ENCODE measurements at places on chromosomes 7 and 10.

DNA sequence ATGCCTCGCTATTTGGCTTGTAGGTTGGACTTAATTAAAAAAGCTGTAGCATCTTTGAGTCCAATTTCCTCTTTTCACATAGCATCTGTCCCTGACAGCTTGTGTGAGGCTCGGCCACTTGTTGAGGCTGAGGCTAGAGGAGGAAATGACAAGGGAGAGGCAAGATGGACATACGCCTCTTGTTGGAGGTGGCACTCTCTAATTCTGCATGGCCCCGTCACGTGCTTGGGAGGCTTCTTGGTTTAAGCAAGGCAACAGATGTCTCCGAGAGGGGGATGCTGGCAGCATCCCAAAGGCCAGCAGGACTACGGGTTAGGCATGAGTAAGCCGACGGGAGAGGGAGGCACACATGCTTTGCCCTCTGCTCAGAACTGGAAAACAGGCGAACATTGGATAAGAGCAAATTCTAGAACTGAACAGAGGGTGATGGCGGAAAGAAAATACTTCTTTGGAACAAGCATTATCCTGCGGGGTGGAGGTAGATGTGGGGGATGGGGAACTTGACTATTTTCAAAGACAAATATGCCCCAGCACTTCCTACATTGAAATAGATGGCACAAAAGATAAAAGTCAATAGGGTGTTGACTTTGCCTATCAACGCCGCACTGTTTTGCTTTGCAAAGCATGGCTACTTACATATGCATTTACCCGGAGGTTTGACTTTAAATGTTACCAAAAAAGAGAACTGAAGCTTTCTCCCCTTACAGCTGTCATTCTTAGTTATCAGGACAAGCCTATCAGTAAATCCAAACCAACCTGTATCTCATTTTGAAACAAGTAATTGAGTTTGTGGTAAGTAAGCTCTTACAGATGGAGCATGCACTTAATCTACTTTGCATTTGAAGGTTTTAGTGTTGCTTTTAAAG is 94.8 kb downstream of the CHN2 start:
- peak; percentile 75 for DNase-seq

GRCh38 chr7:41047211-41047610 is 655.7 kb downstream of the INHBA start:
- peak; percentile 59 for DNase-seq

- no peak for DNase-seq
Measured at GRCh38 chr7:150447966-150448788, 2.3 kb upstream of the GIMAP8 start.

DNA sequence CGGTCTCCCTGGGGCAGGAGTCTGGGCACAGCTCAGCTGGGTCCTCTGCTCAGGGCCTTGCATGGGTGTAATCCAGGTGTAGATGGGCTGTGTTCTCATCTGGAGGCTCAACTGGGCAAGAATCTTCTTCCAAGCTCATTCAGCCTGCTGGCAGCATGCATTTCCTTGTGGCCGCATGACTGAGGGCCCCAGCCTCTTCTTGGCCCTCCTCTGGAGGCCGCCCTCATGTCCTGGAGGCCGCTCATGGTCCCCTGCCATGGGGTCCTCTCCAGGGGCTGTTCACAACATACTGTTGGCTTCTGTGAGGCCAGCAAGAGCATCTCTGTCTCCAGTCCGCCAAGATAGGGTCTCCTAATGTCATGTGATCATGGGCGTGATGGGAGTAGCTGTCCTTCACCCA is 437.5 kb upstream of the FOXK1 start:
- no peak for DNase-seq

DNA sequence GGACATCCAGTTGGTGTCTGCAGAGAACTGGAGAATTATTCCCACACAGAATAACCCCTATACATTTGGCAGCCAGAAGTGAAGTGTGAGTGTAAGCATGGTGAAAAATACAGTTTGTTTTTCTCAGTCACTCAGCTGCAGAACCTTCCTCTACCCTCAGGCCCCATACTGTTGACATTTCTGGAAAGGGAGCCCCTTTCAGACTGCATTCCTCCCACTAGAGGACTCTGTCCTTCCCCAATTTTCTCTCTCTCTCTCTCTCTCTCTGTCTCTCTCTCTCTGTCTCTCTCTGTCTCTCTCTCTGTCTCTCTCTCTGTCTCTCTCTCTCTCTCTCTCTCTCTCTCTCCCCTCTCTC is 86.8 kb upstream of the STEAP1B start:
- DNase-seq: no peak

- no peak for DNase-seq
Measured at GRCh38 chr7:129906700-129907099, 46.1 kb downstream of the UBE2H start.

DNA sequence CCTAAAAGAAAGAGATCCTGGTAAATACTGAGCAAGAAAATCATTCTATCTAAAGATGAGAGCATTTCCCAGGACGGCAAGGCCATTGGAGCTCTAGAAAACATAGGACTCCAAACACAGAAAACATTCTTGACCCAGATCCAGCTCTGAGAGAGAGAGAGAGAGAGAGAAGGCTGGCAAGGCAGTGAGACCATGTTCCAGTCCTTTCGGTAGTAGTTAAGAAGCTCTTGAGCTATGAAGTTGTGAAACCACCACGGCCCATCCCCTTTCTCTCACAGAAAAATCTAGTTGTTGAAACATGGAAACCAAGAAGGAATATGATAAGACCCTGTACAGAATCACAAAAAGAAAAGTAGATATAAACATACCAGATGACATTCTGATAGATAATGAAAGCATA is 212.4 kb upstream of the NPSR1 start:
- DNase-seq: no peak

DNA sequence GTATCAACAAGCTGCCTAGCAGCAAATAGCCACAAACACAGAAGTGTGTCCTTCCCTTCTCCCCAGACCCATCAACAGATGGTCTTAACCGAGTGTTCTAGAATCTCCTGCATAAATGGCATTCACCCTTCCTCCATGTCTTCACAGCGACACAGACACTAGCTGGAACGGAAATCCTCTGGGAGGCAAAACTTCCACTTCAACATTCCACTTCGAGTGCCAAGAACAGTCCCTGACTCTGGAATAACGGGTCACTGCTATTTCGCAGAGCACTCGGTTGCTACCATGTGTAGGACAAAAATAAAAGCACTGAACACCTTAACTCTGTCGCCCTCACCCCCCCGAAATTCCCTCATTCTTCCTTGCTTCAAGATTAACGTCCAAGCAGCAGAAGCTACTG is 65.1 kb downstream of the SFMBT2 start:
- no peak for DNase-seq

- no peak for DNase-seq
Measured at GRCh38 chr7:12732428-12732827, 45.0 kb downstream of the ARL4A start.

DNA sequence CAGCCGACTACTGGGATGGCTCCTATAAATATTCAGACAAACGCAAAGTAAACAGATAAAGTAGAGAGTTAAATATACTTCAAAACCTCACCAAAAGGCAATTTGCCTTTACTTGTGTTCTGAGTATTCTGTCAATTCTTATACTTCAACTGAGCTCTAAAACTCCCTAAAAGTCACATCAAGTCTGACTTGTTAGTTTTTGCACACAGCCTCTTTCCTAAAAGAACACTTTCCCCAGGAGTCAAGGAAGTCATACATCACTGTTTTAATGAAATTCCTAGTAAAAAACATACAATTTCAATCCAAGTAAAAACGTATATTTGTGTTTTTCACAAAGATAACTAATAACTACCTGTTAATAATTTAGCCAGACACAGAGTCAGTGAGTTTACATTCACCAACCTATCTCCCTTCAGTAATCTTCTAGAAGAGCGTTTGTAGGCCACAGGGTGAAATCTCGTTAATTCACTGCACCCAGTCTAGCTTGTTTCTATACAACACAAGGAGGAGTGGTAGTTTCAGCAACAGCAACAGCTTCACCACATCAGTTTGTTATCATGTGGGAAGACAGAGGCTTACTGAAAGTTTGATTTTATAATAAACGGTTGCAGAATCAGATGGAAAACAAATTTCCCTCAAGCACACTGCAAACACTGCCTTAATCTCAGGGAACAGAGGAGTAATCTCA is 2.7 kb downstream of the COBL start:
- no peak for DNase-seq

DNA sequence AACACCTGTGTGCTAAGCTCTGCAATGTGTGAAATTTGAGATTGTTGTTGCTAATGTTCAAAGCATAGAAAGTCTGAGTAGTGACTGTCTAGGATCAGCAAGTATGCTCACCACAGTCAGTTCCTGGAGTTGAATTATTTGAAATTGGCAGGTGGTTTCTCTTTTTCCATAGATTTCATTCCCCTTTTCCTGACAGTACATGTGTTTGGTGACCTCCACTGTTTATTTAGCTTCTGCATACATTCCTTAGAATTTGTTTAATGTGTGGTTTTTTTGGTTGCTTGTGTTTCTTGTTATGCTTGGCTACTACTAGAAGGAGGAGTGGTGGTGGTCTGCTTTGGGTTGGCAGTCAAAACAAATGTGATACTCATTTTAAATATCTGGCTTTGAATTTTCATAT is 52.3 kb downstream of the FOXP2 start:
- DNase-seq: peak; percentile 17

GRCh38 chr7:41822259-41822817 is 119.4 kb upstream of the INHBA start:
- DNase-seq: no peak

- DNase-seq: no peak
Measured at GRCh38 chr7:138835087-138835486, 37.1 kb upstream of the ATP6V0A4 start.

GRCh38 chr7:71193099-71193810 is 61.3 kb downstream of the GALNT17 start:
- DNase-seq: no peak

- DNase-seq: no peak
Measured at GRCh38 chr10:71289421-71290130, 29.5 kb upstream of the SLC29A3 start.

DNA sequence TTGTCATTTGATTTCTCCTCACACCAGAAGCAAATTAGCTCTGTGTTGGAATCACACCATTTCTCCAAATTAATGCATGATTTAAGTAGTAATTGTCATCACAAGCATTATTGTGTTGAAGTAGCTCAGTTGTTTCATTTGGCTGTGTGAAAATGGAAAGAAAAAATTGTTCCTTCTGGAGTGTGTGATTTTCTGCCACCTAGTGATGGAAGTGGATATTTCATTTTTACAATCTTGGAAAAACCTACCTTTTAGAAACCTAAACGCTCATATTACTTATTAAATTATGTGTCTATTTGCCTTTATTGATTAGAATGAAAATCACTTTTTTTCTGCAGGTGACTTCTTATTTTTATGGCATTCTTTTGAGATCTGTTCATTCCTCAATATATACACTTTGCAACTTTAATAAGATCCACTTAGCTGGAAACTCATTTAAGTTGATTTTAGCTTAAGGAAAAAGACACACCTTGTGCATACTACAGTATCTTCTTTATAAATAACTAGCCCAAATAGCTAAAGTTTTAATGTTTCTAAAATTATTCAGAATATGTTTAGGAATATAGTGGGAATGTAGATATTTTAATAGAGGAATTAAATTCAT is 50.0 kb downstream of the SRI start:
- no peak for DNase-seq

DNA sequence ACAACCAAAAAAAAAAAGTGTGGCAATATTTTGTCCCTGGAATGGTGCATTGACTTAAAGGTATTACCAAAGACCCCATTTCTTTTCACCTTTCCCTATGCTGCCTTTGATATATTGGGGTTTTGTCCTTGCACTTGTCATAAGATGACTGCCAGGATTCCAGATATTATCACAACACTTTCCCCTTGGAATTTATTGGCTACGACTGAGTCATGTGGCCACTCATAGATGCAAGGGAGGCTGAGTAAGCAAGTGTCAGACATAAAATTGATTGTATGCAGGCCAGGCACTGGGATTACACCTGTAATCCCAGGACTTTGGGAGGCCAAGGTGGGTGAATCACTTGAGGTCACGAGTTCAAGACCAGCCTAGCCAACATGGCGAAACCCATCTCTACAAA is 83.6 kb downstream of the PPP1R3C start:
- no peak for DNase-seq

GRCh38 chr7:28195910-28196620 is 15.5 kb upstream of the JAZF1 start:
- DNase-seq: no peak

- no peak for DNase-seq
Measured at GRCh38 chr7:106076537-106076936, 35.6 kb downstream of the SYPL1 start.

- DNase-seq: no peak
Measured at GRCh38 chr7:129949292-129950133, 3.2 kb downstream of the UBE2H start.

- no peak for DNase-seq
Measured at GRCh38 chr10:25393621-25394020, 218.8 kb downstream of the GPR158 start.

DNA sequence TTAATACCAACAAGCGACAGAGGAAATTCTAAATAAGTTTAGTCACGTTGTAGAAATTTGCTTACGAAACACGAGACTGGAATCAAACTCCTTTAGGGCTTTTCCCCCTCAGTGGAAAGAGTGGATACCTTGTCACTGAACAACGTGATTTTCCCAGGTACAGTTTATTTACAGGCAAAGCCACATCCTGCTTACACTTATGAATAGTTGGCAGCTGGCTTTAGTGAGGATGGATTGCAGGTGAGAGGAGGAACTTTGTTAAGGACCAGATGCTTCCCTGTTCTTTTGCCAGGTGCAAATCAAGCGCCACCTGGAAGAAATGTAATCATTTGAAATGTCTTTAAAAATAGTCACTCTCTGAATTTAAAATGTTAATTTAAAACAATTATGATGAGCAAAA is 282.4 kb downstream of the ADARB2 start:
- DNase-seq: no peak

Data from right hindlimb (tissue), 1 donor.